Activated T-helper 17 cell treated with anti-CD3 and anti-CD28 coated beads, Interleukin-2, amount 50 U/mL, for 72 hours (primary cell): ENCODE measurements at places on chromosomes 5 and 9. TPM values are rescaled to one million over a fixed set of nuclear protein-coding genes. Genes with fewer than 3 reads are reported as not detected.
A peak's percentile ranks its signal among the peaks of the same experiment; 100 is the strongest.

- no peak for ATAC-seq
These were observed 26.9 kb downstream of the PRLR start for GRCh38 chr5:35203403-35203802.

DNA sequence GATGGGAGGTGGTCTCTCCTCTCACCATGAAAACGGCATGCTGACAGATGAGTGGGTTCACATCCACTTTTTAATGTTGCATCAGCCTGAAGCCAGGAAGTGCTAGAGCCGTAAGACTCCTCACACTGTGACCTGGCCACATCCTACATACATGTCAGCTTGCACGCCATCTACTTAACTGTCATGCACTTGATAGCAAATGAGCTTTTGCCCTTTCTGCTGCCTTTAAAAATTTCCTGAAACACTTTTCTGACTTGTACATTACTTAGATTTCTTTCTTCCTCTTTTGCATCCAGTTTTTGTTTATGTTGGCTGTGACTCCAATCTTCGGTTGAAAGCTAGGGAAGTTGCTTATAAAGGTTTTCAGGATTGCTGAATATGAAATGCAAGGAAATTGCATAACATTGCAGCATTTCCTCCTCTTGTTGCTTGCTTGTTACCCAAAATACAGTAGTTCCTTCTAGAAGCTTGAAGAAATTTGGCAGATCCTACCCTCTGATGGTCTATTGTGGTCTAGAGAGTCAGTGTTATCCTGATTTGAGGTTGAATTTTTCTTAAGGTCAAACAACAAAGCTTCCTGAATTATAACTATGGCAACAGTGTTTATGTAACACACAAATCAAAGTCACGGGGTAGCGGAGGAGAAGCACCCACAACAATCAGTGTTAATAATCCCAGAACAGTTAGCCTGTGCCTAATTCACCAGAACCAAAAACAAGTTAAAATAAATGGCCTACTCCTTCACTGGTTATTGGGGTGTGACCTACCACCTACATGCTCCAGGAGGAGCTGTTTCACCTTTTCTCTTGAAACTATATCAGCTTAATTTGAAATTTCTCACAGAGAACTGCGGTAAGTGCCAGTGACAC, 232.5 kb downstream of the ARHGAP26 start:
- ATAC-seq, result peak; percentile 89

DNA sequence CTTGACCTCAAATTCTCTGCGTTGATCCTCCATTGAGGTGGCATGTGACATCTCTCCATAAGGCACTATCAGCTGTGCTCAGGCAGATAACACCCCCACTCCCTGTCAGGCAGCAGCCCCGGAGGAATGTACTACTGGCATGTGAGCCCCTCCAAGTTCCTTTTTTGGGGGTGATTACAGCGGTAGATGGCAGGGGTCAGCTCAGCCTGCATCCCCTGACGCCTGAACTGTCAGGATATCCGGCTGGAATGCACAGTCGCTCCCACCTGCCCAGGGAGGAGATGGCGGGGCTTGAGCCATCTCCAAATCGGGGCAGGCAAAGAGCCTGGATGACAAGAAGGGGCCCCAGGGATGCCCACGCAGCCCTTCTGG, 40.8 kb downstream of the FAM78A start:
- ATAC-seq, result no peak

DNA sequence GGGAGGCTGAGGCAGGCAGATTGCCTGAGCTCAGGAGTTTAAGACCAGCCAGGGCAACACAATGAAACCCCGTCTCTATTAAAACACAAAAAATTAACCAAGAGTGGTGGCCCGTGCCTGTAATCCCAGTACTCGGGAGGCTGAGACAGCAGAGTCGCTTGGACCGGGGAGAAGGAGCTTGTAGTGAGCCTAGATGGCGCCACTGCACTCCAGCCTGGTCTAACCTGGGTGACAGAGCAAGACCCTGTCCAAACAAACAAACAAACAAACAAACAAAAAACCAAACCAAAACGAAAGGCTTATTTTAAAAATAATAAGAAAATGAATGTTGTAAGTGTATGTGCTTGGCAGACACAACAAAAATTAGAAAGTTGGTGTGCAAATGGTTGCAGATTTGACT, 536.3 kb upstream of the PTPRD start:
- no peak for ATAC-seq

- ATAC-seq, result no peak
These were observed 174.9 kb downstream of the TMEM161B start for GRCh38 chr5:88093765-88094164.

GRCh38 chr9:29211580-29212396, 1638.5 kb upstream of the C9orf72 start:
- ATAC-seq, result peak; percentile 46

GRCh38 chr9:85178474-85178873, 508.9 kb downstream of the NTRK2 start:
- no peak for ATAC-seq

- no peak for ATAC-seq
These were observed 61.3 kb downstream of the LHFPL2 start for GRCh38 chr5:78587081-78587774.

- ATAC-seq, result peak; percentile 27
These were observed 724 bp downstream of the NR2F1-AS1 start for GRCh38 chr5:93580063-93580926.

- peak; percentile 12 for ATAC-seq
These were observed 1.5 kb downstream of the GAS1 start for GRCh38 chr9:86945728-86946200.

DNA sequence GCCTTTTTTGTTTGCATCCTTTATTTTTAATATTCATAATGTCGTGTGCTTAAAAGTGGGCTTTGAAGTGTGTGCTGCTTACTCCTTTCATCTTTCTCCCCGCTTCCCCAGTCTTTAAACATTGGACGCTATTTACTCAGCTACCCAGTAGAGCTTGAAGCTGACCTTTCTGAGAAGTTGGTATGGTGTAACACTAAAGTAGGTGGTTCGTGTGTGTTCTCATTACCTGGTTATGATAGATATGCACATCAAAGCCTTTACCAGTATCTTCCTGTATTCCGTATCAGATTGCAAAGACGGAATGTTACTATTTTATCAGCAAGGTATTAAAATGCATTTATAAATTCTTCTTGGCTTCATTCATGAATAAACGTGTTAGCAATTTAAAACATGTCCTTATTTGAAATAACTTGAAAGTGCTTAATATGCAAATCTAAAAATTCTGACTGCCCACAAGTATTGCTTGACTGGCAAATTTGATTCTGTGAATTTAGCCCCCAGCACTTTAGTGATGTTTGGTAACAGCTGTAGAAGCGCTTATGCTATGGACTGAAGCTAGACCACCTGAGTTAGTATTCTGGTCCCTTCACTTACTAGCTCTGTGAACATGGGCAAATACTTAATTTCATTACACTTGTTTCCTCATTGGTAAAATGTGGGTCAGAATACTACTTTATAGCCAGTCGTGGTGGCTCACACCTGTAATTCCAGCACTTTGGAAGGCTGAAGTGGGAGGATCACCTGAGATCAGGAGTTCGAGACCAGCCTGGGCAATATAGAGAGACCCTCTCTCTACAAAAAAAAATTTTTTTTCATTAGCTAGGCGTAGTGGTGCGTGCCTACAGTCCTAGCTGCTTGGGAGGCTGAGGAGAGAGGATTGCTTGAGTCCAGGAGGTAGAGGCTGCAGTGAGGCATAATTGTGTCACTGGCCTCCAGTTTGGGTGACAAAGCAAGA, 1.7 kb downstream of the RRAGA start:
- no peak for ATAC-seq

- no peak for ATAC-seq
These were observed 61.0 kb downstream of the ST8SIA4 start for GRCh38 chr5:100842080-100842479.

DNA sequence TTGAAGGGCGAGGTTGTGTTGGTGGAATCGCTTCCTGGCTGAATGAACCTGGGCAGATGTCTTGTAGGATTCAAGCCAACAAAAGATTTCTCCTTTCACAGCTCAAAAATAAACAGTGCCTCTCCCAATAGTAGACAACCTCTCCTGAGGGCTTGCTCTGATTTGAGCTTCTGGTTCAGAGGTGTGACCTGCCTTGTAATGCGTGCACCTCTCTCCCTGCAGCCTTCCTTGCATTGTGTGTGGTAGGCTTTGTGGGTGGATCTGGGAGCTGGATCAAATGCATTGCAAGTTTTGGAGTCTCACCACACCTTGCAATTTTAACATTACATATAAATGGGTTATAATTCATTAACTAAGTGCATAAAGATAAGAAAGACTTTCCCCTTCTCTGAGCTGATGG, 96.9 kb upstream of the PTCH1 start:
- ATAC-seq, result no peak

GRCh38 chr9:99432075-99432474, 210.0 kb downstream of the SEC61B start:
- no peak for ATAC-seq

GRCh38 chr5:175894793-175895192, 23.4 kb downstream of the CPLX2 start:
- no peak for ATAC-seq

GRCh38 chr9:655875-656274, 185.6 kb upstream of the DMRT1 start:
- no peak for ATAC-seq

TLR4 gene
- total RNA-seq, result not detected

PARP8 gene
- total RNA-seq, result 57.2 TPM

SPINK5 gene
- not detected for total RNA-seq

GNA14 gene
- total RNA-seq, result not detected

ZNF483 gene
- 7.0 TPM for total RNA-seq

SHC3 gene
- not detected for total RNA-seq

IL33 gene
- not detected for total RNA-seq

IFNA2 gene
- total RNA-seq, result not detected
